Astrocyte (in vitro differentiated cells and primary cell): ENCODE measurements at places on chromosomes 5 and 9. TPM values are rescaled to one million over a fixed set of nuclear protein-coding genes. Genes with fewer than 3 reads are reported as not detected.

DNA sequence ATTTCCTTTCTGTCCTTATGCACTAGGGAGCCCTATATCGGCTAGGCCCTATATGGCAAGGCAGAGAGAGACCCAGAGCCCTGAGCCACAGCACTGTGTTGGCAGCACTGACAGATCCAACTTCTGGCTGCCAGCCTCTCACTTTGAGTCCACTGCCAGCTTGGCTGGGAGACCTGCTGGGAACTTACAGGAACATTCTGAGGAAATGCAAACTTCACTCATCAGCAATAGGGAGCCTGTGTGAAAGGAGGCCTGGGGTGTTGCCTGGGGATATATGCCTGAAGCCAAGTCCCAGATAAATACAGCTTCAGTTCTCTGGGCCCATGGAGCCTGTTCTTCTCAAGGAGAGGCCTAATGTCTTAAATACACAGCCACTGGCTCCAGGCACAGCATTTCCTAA, 78.0 kb downstream of the ADRB2 start:
- DNase-seq, result no peak

DNA sequence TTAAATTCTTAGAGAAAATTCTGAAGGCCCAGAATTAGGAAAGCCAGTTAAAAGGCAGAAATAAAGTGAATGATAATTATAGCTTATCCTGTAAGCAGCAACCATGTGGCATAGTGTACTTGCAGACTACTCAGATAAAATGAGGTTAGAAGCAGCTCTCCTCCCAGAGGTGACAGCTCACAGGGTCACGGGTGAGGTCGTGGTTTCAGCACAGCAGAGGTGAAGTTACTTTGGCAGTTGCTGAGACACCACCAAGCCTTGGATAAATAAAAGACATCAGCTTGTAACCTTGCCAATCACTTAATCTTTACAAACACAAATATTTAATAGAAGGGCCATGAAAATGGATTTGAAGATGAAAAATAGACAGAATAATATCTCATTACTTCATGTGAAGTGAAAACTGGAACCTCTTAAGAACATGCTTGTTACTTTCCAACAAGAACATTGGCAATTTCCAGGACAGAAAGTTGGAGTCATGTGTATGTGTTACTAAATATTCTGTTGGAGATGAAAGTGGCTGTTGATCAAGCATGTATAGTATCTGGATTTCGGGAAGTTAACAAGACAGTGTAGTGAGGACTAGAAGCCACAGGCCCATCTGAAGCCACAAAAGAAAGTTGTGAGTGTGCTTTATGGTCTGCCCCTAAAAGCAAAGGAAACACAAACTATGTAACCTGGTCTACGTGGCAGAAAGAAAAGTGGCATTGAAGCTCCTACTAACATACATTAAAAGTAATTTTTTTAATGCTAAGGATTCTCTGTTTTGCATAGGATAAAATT, 134.4 kb downstream of the ERCC6L2 start:
- DNase-seq, result peak; percentile 26

GRCh38 chr9:98251551-98251950, 3.9 kb downstream of the TBC1D2 start:
- peak; percentile 74 for DNase-seq

DNA sequence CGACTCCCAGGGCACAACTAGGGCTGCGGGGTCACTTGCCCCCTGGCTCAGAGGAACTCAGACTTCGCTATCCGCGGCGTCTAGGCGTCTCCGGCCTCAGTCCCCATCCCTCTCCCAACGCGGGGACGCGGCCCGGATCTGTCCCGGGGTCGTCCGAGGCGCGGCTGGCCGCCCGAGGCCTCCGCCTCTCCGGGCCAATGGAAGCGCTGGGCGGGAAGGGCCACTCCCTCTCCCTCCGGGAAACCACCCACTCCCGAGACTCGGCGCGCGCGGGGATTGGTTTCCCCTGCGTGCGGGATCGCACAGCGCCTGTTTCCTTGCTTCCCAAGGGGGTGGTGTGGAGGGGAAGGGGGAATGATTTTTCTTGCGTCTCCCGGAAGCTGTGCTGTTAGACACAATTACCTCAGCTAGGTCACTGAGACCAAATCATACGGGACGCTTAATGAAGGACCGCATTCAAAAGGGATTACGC, 38.3 kb downstream of the NR2F1 start:
- DNase-seq, result peak; percentile 86

DNA sequence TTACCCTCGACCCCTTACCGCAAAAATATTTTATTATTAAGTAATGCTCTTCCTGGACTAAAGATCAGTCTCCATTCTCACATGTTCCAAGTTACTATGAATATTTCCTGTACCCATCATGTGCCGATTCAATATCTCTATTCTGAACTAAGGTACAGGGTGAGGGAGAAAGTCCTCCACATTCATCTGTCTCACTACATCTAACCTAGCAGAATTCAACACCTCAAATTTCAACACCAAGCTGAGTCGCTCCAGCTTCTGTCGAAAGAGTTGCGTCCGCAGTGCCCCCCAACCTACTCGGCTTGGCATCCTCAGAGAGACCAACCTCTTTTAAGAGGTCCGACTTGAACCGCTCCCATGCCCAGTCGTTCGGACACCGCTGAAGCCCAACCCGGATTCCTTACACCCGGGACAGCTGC, 1.0 kb downstream of the CERT1 start:
- DNase-seq, result peak; percentile 23

Gene ABLIM3
- 3.9 and 6.4 TPM in 2 replicates for total RNA-seq

Gene SEMA5A
- total RNA-seq, result 13.8 and 15.3 TPM in 2 replicates

- DNase-seq, result no peak
Measured at GRCh38 chr9:89536145-89536574, 38.2 kb upstream of the SEMA4D start.

DNA sequence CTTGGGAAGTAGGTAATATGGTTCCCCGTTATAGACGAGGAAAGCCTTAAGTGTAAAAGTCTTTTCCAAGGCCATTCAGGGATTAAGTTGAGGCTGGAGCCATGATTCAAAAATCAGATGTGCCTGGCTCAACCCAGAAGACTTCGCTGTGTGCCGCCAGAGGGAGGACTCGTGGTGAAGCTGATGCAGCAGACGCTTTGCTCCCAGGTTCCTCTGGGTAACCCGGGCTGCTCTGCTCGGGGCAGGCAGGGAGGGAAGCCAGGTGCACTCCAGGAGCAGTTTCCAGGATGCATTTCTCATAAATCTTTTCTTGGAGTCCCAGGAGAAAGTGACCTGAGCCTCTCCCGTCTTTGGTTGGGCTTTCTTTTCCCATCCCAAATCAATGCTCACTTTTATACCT, 62.9 kb upstream of the ICE1 start:
- no peak for DNase-seq

Gene ZNF782
- total RNA-seq, result 2.7 and 3.3 TPM in 2 replicates

- DNase-seq, result no peak
Measured at GRCh38 chr5:82912462-82912861, 164.7 kb downstream of the TMEM167A start.

DNA sequence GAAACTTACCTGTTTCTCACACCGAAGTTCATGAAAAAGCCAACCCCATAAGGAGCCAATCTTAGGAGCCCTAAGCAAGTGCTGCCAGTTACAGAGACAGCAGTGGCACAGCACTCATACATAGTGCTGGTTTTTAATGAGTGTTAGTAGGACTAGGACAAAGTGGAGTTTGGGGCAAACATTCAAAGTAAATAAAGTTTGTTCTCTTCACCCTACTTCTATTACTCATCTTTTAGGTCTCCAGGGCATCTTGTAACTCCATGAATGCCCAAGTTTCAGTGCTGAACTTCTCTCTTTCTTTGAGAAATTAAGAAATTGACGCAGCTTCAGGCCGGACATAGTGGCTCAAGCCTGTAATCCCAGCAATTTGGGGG, 584.7 kb downstream of the EBF1 start:
- no peak for DNase-seq

Gene ABCA1
- 109 and 125 TPM in 2 replicates for total RNA-seq

DNA sequence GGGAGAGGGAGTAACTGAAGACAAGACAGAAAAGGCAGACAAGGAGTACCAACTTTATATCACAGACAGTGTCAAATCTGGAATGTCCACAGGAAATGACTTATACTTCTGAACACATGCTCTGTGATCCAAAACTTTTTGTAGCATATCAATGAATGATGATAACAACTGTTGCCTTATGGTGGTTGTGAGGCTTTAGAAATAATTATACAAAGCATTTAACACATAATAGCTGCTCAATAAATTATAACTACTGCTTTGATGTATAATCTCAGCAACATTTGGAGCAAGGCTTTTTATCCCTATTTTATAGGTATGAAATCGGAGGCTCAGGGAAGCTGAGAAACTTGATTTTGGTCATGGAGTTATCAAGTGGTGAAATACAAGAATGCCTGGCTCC, 3.3 kb upstream of the ASTN2 start:
- no peak for DNase-seq

DNA sequence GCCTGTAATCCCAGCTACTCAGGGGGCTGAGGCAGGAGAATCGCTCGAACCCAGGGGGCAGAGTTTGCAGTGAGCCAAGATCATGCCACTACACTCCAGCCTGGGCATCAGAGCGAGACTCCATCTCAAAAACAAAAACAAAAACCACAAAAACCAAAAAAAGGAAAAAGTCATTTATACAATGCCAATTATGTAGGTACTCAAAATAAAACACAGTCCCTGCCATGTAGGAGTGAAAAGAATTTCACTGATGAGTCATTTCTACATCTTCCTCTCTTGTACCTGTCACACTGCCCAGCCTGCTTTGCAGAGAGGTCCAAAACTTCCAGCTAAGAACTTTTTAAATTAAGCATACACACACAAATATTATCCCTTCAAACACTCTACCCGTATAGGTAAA, 215.8 kb downstream of the EPB41L4A start:
- no peak for DNase-seq

Gene TRIM41
- 20.9 and 21.8 TPM in 2 replicates for total RNA-seq

- DNase-seq, result peak; percentile 25
Measured at GRCh38 chr5:60843936-60844905, at the start of gene ELOVL7. Gene ELOVL7, minus strand, starts transcription at chr5:60844269. Its CDS starts 56,872 bp downstream, at chr5:60787397.

DNA sequence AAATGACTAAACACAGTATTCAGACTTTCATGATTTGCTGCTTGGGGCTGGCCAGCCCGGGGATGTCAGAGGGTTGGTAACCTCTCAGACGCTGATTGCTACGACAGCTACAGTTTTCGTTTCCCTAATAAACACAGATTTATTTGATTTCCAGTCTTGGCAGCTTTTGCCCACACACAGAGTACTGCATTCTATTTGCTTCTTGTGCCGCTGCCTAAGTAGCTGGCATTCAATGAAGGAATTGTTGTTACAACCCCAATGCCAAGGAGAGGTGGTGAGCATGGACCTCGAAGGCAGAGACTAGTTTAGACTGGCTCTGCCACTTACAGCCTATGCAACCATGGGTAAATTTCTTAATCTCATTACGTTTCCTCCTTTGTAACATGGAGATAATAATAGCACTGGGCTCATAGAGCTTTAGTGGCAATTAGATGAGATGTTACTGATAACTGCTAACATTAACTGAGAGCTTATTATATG, 247.1 kb upstream of the PANK3 start:
- DNase-seq, result no peak

DNA sequence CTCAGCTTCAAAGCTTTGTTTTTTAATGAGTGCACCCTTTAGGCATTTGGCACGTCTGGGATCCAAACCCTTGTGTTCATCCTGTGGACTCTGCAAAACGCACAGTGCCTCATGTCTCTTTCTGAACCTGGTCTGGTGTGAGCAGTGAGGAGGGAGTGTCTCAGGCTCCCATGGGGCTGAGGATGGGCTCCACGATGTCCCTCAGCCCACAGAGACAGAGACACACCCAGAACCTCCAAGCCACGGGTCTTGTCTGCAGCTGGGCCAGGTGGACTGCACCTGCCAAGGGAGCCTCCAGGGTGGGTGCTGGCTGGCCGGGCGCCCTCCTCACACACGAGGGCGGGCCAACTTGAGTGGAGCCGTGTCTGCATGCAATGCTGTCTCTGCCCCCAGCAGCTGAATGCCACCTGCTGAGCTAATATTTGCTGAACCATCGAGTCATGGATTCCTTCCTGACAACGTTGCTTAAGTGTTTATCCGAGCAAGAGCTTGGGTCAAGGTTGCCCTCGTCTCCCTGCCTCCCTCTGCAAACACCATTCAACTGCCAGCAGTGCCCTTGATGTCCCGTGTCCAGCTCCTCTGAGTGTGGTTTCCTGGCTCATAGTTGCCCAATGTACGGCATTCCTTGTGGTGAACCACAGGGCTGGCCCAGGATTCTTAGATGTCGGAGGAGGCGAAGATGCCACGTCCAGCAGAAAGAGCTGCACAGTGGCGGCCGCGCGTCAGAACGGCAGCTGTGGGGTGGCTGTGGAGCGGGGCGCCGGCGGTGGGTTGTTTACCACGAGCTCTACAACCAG, 31.4 kb upstream of the LPCAT1 start:
- DNase-seq, result peak; percentile 62

Gene CCDC183
- 0.84 and 1.3 TPM in 2 replicates for total RNA-seq

Gene PCDHGB3
- total RNA-seq, result 0.10 and 0.14 TPM in 2 replicates

DNA sequence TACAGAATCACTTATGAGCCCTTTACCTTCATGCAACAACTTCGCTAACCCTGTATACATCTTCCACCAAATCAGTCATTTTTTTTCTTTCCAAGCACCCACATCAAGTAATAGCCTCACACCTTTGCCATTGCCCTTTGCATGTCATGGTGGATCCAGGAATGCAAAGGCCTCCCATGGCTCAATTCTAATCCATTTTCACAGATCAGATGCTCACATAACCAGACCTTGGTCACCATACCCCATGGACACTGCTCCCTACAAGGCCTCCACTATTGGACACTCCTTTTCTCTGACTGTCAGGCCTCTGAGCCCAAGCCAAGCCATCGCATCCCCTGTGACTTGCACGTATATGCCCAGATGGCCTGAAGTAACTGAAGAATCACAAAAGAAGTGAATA, 179.5 kb downstream of the RASEF start:
- no peak for DNase-seq

DNA sequence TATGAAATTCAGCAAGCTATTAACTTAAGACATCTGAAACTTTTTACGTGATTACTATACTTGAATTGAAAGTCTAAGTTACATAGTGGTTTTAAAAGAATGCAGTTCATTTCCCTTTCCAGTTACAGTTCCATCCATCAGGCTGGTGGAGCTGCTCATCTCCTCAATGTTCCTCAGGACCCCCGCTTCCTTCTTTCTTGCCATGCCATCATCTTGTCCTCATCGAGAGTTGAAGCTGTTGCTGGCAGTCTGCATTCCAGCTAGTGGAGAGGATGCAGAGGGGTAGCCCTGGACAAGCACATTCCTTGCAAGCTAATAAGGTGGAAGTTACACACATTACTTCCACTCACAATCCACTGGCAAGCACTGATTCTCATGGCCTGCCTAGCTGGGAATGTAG, 8.8 kb upstream of the RNF183 start:
- peak; percentile 14 for DNase-seq

GRCh38 chr5:14739538-14739937, 75.0 kb downstream of the OTULIN start:
- peak; percentile 39 for DNase-seq
